ENCODE measurements at places on chromosomes 3 and 15.

DNA sequence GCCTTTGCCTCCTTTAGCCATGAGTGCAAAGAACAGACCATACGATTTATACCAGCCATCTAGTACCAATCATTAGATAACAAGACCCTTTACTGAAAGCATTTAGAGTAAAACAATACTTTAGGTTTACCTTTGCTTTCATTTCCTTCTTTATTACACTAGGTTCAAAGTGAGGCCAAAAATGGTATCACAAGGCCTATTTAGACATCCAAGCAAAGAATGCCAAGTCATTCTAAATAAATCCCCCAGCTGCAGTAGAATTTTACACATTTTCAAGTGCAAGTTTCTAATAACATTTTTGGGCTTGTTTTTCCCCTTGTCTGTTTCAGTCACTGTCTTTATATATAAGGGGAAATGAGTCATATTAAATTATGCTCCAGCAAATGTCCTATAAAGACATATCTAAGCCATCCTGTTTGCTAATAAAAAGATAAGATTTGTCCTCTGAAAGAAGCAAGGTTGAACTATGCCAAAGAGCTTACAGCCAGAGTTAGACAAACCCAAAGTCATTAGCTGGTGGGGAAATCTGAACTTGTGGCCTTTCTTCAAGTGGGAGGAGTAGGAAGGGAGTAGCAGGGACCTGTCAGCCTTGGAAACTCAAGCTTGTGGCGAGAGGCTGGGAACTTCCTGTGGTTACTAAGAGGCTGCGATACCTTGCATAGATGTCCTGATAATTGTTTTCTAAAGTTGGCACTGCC lies 232.7 kb downstream of the MECOM start:
- DNase-seq = no peak

GRCh38 chr15:52797625-52798501 lies 7.7 kb upstream of the ONECUT1 start:
- no peak for DNase-seq

DNA sequence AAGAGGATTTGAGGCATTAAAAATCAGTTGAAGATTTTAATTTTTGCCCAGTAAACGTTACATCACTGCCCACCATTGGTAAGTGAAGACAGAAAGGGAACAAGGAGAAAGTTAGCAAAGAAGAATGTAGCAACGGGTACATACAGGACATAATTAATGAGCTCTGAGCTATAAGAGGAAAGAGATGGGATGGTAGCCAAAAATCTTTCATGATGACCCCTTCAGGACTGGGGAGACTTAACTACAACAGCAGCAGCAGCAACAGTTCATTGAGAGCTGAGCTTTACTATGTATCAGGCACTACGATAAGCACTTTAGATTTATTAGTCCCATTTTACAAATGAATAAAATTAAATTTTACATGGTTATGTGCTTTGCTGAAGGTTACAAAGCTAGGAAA lies 18.4 kb downstream of the EMC4 start:
- no peak for DNase-seq

GRCh38 chr3:159532577-159532976 lies 456.1 kb upstream of the IL12A start:
- DNase-seq = no peak

GRCh38 chr3:193813501-193813830 lies 220.5 kb downstream of the OPA1 start:
- no peak for DNase-seq

GRCh38 chr3:21573291-21573690 lies 177.7 kb downstream of the ZNF385D start:
- DNase-seq = no peak

DNA sequence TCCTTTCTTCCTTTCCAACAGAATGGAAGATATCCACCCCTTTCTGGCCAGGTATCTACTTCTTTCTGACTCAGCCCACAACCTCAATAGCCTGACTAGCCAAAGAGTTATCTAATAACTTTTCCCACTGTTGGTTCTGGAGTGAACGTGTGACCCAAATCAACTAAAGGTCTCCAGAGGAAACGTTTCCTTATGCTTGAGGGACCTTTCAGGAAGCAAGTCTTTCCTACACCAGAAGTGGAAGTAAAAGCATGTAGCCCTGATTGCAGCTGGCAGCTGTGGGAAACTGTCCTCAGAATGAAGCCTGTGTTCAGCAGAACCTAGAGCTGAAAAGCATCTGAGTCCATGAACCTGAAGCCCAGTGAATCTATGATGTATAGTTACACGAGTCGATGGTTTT lies 34.7 kb upstream of the PHLDB2 start:
- no peak for DNase-seq

DNA sequence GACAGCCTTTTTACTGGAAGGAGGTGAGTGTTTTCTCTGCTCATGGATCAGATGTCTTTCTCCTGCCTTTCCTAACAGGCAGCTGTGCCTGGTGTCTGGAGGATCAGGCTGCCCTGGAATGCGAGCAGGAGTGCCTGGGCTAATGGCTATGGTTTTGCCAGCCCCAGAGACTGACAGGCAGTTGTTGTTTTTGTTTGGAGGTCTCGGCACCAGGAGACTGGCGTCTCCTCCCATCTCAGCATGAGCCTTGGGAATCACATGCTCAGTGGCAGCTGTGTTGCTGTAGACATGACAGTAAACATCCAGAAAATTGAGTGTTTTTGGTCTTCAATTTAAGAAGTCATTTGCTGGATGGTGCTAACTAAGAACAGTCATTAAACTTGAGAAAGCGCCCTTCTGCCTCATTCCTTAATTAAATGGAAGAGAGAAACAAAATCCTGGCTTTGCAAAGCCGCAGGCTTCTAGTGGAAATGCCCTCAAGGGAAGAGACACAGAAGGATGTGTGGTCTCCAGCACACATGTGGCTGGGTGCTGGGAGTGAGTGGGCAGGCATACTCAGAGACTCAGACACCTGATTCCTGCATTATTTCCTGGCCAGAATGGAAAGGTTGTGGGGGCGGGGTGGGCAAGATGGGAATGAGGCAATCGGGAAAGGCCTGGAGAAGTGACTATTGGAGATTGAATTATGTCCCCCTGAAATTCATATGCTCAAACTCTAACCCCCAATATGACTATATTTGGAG lies 97.0 kb upstream of the NMNAT3 start:
- no peak for DNase-seq

GRCh38 chr15:44656298-44656697 lies 7.2 kb downstream of the SPG11 start:
- DNase-seq = no peak

- DNase-seq = no peak
Measured at GRCh38 chr15:98954411-98954810, 53.2 kb downstream of the PGPEP1L start.

GRCh38 chr3:72818905-72819304 lies 29.3 kb downstream of the SHQ1 start:
- DNase-seq = no peak

- no peak for DNase-seq
Measured at GRCh38 chr3:44114142-44114541, 127.5 kb upstream of the TOPAZ1 start.

- DNase-seq = no peak
Measured at GRCh38 chr15:89175617-89176191, 45.7 kb downstream of the RLBP1 start.

GRCh38 chr15:52172869-52173268 lies 18.3 kb downstream of the GNB5 start:
- no peak for DNase-seq

- no peak for DNase-seq
Measured at GRCh38 chr3:178671791-178672190, 135.6 kb downstream of the KCNMB2 start.

Measured in NCI-H524 treated with DMSO at 0.1 percent for 48 hours (cell line).